ENCODE measurements at places on chromosomes 16 and 17. TPM values are rescaled to one million over a fixed set of nuclear protein-coding genes. Genes with fewer than 3 reads are reported as not detected.

- no peaks in the 10 kb centered on the region for H3K36me3 ChIP-seq
- no peak overlapping the region for H3K4me3 ChIP-seq
- no peak overlapping the region for H3K27ac ChIP-seq
- H3K27me3 ChIP-seq = no peaks in the 10 kb centered on the region
- no peak for DNase-seq
- H3K4me1 ChIP-seq = no peaks in the 10 kb centered on the region
These were observed 12.9 kb downstream of the STH start for GRCh38 chr17:46011711-46012505.

GRCh38 chr16:57141822-57142631 is 43.8 kb downstream of the PSME3IP1 start:
- H3K27me3 ChIP-seq = no peaks in the 10 kb centered on the region
- peaks cover 22% of the 10 kb centered on the region for H3K36me3 ChIP-seq
- H3K27ac ChIP-seq = peak overlapping the region; percentile 96
- no peak for DNase-seq
- H3K4me3 ChIP-seq = peak overlapping the region; percentile 78

DNA sequence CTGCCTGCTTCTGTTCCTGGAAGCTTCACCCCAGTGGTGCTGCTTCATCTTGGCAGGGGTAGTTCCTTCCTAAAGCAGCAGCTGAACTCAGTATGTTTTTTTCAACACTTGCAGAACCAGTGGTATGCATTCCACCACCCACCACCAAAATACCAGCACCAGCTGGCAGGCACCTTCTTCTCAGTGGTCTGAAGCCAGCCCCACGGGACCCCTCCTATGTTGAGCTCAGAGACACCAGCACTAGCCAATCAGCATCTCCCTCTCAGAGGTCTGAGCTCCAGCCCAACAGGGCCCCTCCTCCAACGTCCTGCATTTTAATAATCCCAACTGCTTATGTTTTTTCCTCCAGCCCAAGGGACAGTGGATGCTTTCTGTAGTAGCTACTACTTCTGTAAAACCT is 299.6 kb upstream of the CCL2 start:
- H3K4me1 ChIP-seq = no peaks in the 10 kb centered on the region
- no peak overlapping the region for H3K27ac ChIP-seq
- no peaks in the 10 kb centered on the region for H3K36me3 ChIP-seq
- no peak overlapping the region for H3K4me3 ChIP-seq

ANKFN1 gene
- not detected for polyA plus RNA-seq
